ENCODE measurements at places on chromosomes 4 and X.

DNA sequence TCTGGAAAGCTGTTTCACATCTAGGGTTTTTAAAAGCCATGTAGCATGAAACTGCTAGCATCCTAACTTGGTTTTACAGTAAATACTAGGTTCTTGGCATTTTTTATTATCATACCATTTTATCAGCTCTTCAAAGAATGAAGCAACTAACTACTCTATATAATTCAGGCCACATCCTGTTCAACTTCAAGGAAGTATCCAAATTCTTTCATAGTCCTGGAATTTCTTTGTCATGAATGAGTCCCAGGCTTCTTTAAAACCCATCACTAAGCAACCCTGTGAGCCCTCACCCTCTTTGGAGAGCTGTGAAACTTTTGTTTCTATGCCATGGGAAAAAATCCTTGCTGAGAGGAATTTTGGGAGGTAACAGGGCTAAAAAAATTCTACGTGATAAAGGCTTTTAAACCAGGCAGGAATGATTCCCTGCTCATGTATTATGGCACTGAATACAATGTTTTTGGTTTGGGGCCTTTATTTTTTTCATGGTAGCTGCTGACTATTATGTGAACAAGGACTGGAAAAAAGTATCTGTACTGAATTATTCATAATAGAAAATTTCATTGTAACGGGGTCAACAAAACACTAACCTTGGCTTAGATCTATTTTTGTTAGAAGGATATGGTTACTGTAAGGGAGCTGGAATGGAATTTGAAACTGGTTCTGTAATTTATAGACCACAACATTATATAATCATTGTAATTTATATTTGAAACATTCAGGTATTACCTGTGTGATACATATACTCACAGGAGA lies 164.9 kb downstream of the DCTD start:
- DNase-seq: no peak

DNA sequence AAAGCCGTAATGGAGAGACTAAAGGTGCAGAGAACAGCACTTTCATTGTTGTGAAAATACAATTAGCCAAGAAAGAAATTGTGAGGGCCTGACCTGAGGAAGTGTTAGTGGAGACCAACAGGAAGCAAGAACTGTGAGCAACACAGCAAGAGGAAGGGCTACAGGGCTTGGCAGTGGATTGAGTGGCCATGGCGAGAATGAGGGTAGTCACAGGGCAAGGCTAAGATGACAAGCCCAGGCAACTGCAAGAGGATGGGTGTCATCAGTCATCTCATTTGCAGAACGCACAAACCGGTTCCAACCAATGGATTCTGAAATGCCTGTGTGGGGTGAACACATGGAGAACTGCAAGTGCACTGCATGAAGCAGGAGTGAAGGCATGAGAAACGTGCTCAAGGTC lies 3.6 kb downstream of the SLC10A6 start:
- DNase-seq: no peak

DNA sequence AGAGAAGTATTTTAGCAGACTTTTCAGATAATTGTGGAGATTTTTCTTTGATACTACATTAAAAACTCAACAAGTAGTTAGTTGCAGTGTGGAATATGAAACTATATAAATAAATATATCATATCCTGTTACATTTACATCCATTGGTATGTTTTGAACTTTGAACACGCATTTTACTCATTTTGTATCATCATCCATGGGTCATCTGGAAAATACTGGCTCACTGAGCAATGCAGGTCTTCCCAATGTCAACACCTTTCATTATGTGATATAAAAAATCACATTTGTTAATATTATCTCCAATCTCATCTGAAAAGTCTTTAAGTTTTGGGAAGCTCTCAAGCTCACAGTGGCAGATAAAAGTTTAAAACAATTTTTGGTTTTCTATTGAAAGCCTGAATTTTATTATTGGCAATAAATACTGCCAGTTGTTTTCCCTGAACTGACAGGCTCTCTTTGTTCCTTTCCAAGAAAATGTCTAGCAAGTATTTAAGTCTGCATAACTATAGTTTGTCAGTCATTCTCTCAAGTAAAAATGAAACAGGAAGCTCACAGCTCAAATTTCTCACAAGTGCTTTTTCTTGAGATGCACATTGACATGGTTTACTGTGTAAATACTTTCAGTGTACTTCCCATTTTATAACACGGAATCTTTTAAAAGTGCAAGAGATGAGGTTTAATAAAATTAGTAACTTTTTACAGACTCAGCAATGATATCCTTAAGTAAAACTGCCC lies 183.5 kb upstream of the GPC4 start:
- no peak for DNase-seq

GRCh38 chrX:19804151-19804550 lies 83.2 kb downstream of the SH3KBP1 start:
- no peak for DNase-seq

- DNase-seq: peak; percentile 10
Observed at GRCh38 chr4:127781300-127782024, 660 bp upstream of the HSPA4L start.

- no peak for DNase-seq
Observed at GRCh38 chr4:37393321-37393720, 148.8 kb downstream of the NWD2 start.

DNA sequence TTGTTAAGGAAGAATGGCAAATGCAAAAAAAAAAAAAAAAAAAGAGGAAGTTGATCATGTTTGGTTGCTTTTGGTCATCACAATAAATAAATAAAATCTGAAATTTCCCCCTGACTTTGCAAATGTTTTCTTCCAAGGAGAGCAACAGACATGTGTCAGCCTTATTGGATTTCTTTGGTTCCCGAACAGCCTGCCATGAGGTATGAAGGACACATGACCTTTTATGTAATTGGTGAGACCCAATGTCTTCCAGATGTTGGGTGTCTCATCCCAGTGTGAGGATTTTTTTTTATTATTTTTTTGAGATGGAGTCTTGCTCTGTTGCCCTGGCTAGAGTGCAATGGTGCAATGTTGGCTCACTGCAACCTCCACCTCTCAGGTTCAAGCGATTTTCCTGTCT lies 24.6 kb upstream of the CD99 start:
- DNase-seq: no peak

DNA sequence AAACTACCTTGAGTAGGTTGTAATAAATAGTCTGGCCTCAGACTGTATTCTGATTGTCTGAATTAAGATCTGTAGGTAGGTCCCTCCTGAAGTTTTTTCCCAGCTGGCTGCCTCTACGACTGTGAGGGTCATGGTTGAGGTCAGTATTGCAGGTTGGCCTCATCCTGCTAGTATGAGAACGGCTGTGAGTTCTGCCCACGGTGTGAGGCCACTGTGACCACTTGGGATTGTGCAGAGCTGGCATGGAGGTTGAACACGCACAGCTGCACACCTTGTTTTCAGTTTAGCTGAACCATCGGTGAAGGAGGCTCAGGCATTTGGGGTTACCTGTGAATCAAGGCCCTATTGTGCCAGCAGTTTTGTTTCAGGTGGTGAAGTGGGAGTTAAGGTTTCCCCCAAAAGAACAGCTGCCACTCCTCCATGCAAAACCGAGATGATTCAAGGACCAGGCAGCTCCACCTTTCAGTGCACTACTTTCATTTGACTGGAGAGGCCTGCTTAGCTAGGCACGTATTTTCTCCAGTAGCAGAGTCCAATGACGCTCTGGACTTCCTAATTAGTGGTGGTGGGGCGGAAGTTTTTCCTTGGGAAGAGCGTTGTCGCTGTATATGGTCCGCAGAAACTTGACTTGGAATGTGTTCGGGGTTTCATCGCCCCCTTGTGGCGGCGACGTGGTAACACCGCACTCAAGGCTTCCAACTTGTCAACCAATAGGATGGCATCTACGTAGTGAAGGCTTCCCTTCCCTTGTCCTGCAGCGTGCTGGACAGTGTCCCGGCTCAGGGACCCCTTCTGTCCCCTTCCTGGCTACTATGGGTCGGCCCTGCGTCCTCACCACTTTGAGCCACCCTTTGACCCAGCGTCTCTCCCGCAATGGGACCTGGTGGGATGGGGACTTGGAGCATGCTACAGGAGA lies 13.8 kb downstream of the CMC4 start:
- DNase-seq: peak; percentile 38

DNA sequence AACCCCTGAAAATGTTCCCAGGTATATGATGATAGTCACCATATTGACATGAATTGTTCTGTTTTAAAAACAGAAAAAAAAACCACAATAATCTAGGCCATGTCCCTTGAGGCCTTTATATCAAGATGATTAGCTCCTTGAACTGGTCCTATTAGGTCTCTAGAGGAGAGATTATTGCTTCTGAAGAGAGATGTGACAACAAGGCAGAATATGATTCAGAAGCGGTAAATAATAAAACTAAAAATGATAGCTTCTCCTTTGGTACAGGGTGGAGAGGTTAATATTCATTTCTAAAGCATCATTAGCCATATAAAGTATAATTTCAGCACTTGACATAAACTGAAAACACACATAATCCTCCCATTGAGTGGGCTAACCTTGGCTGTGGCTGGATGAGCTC lies 25.8 kb downstream of the TLR8 start:
- no peak for DNase-seq

GRCh38 chr4:52566136-52567031 lies 92.7 kb downstream of the USP46 start:
- DNase-seq: no peak

DNA sequence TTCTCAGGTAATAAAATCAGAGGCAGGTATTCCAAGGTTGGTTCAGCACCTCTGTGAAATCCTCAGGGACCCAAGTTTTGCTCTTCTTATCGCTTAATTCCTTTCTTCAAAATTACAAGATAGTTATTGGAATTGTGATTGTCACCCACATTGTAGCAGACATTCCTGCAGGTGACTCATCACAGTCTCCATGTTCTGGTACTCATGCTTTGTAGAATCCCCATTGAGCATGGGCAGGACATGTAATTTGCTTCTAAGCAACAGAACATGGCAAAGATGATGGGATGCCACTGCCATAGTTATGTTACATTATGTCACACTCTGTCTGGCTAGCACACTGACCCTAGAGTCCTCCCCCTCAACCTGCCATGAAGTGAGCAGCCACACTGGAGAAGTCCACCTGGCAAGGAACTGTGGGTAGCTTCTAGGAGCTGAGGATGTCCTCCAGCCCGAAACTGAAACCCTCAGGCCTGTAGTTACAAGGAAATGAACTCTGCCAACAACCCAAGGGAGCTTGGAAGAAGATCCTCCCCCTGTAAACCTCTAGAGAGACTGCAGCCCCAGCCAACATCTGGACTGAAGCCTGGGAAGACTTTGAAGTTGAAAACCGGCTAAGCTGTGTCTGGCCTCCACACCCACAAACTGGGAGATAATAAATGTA lies 58.3 kb upstream of the GUCY1A1 start:
- peak; percentile 35 for DNase-seq

DNA sequence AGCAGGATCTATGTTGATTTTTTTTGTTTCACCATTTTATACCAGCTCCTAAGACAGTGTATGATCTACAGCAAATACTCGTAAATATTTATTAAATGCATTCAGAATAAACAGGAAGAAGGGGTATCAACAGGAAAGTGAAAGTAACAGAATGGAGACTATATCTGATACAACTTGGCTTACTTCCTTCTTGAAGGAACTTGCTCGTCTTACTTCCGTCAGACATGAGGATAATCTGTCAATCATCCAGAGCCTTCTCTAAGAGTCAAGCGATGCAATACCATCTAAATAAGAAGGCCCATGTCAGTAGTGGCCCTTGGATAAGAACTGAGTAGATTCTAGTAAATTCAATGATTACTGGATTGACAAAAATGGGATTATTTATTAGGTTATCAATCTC lies 84.2 kb downstream of the CAMK2D start:
- no peak for DNase-seq

- DNase-seq: no peak
Observed at GRCh38 chrX:46759645-46759974, 692 bp upstream of the SLC9A7 start.

DNA sequence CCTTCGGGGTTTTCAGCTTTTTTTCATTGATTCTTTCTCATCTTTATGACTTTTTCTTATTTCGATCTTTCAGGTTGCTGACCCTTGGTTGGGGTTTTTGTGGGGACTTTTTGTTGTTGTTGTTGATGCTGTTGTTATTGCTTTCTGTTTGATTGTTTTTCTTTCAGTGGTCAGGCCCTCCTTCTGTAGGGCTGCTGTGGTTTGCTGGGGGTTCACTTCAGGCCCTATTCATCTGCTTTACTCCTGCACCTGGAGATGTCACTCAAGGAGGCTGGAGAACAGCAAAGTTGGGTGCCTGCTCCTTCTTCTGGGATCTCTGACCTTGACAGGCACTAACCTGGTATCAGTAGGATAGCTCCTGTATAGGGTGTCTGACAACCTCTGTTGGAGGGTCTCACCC lies 39.9 kb upstream of the PCDH18 start:
- DNase-seq: no peak

- peak; percentile 24 for DNase-seq
Observed at GRCh38 chrX:153333266-153333665, 687 bp upstream of the ZNF275 start.

GRCh38 chrX:14702145-14702544 lies 170.7 kb downstream of the FANCB start:
- no peak for DNase-seq

DNA sequence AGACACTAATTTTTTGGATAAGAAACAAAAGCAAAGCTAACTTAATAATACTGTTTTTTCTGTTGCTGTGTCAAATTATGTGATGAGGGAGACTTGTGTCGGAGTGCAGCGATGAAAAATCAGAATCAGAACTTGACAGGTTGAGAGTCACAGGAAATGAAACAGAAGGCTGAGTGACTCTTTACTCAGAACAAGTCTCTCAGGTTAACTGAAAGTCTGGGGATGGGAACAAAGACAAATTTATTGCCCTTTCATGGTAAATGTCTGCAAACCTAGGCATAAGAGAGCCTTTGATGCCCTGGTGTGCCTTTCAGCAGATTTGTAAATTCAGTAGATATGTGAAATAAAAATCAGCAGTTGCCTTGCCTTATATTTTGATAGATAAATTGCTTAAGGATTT lies 96.0 kb downstream of the ADGRL3 start:
- no peak for DNase-seq

DNA sequence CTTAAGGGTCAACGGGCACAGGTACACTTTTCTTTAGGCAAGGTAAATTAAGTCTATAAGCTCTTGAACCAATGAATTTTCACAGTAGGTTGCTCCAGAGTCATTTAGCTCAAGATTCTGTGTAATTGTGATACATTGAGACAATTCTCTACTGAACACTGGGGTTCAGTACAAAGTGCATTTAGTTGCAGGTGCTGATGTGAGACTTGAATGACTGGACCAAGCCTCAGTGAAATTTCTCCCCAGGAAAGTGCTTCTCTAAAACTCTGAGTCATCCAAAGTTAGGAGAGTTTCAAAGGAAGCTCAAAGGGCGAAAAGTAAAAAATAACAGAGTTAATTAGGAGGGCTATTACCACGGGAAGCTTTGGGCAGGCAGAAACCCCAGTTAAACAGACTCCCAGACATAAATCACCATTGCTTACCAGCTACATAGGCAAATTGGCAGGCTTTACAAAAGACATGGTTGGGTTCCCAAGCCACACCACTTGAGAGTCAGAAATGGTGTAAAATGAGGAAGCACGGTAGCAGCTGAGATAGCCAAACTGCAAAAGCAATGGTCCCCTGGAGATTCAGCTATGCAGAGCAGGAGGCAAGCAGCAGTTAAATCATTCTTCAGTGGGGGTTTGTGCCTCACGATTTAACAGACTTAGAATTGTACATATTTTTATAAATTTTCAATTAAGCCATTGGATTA lies 202.6 kb downstream of the PCDH19 start:
- no peak for DNase-seq

Data from fibroblast of the conjunctiva (primary cell).